ENCODE measurements at places on chromosomes 1 and 21. TPM values are rescaled to one million over a fixed set of nuclear protein-coding genes. Genes with fewer than 3 reads are reported as not detected.

GRCh38 chr1:76289692-76290091 is 215.1 kb downstream of the ST6GALNAC3 start:
- no peak for DNase-seq

DNA sequence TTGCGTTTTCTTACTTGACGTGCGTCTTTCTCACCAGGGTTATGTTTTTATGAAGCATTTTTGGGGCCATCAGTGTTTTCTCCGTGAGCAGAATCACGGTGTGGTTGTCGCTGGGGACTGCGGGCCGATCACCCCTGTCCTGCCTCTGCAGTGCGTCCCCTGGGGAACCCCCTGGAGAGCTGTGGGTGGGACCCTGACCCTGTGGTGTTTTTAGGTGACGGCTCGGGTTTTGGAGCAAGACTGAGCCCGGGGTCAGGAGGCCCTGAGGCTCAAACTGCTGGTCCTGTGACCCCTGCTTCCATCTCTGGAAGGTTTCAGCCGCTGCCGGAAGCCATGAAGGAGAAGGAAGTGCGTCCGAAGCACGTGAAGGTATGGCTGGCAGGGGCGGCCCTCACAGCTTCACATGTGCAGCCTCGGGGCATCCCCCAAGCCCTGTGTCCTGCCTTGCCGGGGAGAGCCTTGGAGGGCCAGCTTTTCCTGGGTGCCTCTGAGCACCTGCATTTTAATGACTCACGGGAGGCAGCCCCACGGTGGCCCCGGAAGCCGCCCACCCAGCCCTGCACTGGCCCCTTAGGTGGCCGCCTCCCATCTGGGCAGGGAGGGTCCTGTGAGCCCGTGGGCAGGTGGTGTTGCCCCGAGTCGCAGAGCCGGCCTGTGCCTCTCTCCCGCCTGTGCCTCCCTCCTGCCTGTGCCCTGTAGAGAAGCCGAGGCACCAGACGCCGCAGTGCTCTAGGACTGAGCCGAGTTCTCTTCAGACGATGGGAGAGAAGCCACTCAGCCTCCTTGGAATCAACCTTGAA is 36.7 kb upstream of the DIP2A start:
- peak; percentile 57 for DNase-seq

Gene C1orf105
- total RNA-seq, result 2.9 TPM

Gene CITED4
- total RNA-seq, result 19.4 TPM

GRCh38 chr1:10338047-10338446 is 60.8 kb upstream of the PGD start:
- DNase-seq, result peak; percentile 27

DNA sequence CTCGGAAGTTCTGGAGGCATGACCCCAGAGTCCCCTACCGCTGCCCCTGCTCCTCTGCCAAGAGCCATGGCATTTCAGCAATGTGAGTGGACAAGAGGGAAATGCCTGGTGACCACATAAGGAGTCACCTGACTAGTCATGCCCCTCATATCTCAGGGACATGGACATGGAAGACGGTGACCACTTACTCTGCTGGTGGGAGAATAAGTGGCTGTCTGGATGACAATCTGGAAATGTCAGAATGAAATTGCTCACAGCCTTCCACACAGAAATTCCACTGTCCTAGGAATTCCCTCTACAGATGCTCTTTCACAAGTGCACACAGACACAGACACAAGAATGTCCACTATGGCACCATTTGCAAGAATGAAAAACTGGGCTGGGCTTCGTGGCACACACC is 24.3 kb upstream of the PLEKHG5 start:
- DNase-seq, result no peak

DNA sequence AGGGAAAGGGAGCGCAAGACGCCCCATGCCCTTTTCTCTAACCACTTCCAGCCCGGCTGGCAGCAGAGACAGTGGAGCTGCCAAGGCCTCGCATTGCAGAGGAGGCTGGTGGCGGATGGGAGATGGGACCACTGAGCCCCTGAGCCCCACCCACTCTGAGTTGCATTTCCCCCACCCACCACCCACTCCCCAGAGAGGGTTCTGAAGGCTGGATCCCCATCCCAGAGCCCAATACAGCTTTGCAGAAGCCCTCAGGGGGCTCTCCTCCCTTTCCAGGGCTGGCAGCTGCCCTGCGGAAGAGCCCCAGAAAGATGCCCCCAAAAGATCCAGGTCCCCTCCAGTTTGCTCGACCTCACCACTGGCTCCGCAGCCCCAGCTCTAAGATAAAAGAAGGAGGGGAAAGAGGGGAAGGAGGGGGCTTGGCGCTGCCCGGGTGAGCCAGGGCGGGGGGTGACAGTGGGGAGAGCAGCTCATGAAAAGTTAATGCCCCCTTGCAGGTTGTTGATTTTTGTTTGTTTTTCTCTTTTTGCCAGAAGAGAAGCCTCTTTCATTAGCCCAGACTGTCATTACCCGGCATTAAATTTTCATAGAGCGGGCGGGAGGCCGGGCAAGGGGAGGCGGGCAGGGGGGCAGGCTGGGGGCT is 38.4 kb upstream of the CASZ1 start:
- no peak for DNase-seq

DNA sequence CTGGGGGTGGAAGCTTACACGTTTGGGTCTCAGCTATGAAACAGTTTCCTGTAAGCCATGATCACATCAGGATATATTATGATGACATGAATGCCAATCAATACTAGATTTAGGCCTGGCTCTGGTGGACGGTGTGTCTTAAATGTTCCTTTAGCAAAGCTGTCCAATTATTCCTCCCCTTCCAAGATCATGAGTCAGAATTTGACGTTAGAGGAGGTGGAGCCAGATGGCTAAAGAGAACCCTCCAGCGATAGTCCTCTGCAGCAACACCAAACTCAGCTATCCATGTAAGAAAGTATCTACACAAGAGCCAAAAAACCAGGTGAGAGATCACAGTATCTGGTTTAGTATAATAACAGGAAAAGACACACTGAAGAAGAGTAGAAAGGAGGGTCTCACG is 47.8 kb downstream of the PACC1 start:
- no peak for DNase-seq

Gene VWA5B1
- 0.12 TPM for total RNA-seq

DNA sequence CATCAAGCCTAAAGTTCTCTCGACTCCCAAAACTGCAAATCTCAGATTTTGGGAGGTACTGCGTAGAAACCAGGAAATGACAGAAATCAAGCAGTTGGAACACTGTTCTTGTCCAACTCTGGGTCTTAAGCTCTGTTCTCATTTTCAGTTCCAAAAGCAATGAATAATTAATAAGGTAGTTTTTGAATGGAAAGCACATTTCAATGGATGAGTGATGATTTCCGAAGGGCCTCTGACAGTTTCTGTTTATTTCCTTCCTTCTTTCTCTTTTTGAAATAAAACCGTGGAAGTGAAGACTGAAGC is 20.9 kb upstream of the TARBP1 start:
- no peak for DNase-seq

Gene FAM3B
- 0.26 TPM for total RNA-seq

Gene NLRP3
- total RNA-seq, result 0.62 TPM

DNA sequence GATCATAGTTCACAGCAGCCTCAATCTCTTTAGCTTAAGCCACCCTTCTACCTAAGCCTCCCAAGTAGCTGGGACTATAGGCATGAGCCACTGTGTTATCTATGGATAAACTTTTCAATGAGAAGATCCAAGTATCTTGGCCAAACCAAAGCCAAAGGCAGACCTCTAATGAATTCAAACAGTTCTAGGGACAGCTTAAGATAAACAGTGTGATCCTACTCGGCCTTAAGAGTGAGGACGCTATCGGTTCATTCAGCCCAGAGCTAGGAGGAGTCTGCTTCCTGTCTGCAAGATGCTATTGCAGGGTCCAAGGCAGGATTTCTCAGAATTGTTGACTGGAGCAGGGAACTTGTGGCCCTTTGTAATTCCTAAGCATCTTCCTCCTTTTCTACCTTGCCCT is 368.7 kb downstream of the ST6GALNAC3 start:
- no peak for DNase-seq

DNA sequence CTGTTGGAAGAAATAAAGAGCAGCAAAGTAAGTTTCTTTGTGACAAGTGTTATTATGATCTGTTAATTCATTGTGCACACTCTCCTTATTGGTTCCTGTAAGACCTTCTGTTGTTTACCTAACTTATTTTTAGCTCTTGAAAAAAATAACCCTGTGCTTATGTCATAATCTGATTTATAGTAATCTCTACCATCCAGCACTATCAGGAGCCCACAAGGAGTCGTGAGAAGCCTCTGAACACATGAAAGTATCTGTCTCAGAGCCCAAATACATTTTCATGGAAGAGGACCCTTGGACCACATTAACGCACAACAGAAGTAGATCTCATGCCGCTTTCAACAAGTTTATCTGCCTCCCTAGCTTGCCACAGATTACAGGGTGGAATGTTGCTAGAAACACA is 45.8 kb downstream of the CENPF start:
- no peak for DNase-seq

GRCh38 chr1:58857680-58858673 is 74.1 kb upstream of the JUN start:
- no peak for DNase-seq

DNA sequence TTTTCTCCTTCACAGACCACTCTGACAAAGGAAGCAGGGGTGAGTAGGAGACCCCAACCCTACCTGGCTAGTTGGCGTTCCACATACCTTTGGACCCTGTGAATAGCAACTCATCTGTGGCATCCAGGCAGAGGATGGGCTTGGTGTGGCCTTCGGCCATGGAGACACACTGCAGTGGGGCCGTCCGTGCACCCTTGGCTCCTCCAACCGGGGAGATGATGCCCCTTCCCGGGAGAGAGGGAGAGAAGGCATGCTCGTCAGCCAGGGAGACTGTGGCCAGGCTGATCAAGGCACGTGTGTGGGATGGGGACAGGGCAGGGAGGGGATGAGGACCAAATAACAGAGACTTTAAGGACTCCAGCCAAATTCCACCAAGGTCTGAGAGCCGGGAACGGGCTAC is 42.6 kb downstream of the KIF21B start:
- no peak for DNase-seq

DNA sequence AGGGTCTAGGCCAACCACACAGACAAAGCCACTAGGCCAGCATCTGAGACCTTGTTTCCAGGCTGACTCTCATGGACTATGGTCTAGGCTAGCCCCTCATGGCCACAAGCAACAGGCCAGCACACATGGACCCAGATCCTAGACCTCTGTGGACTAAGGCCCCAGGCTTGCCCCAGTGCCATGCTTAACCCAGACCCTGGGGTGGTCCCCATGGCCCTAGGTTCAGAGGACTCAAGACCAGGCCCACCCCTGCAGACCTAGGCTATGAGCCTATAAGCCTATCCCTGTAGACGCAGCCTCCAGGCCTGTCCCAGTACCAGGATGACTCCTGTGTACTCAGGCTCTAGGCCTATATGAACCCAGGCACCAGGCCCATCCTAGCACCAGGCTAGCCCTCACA is 1.9 kb upstream of the OR14A2 start:
- no peak for DNase-seq

DNA sequence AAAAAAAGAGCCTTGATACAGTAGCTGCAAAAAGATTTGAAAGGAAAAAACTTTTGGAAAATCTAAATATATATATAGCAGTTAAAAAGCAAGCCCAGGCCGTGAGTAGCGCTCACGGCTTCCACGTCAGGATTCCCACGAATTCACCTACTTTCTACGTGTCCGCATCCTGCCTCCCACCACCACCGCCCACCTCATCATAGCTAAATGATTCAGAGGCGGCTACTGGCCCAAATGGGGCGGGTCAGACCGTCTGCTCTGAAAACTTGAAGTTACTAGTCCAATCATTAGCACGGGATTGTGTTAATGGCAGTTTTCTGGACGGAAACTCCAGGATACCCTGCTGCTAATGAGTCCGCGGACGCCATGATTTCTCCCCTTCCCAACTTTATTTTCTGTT is 1.3 kb upstream of the CCSAP start:
- DNase-seq, result no peak

Gene ORC1
- 0.19 TPM for total RNA-seq

- DNase-seq, result no peak
These were observed 81.7 kb upstream of the ATP1B1 start for GRCh38 chr1:169024800-169025271.

Gene FCGR3A
- total RNA-seq, result 1.8 TPM

GRCh38 chr1:18874600-18874999 is 15.1 kb upstream of the TAS1R2 start:
- no peak for DNase-seq

Gene PODN
- total RNA-seq, result 9.4 TPM

GRCh38 chr1:152034654-152035538 is 1.9 kb downstream of the S100A11 start:
- DNase-seq, result no peak

GRCh38 chr1:153337980-153338853 is 10.4 kb downstream of the PGLYRP4 start:
- no peak for DNase-seq

GRCh38 chr1:48000883-48001282 is 3.7 kb upstream of the TRABD2B start:
- no peak for DNase-seq

- DNase-seq, result no peak
These were observed 184.8 kb upstream of the COA6 start for GRCh38 chr1:234188454-234188792.

GRCh38 chr1:196550731-196551130 is 57.5 kb downstream of the KCNT2 start:
- DNase-seq, result no peak

Gene CYP4A11
- total RNA-seq, result not detected

GRCh38 chr1:12436817-12437599 is 181.0 kb downstream of the DHRS3 start:
- no peak for DNase-seq

Gene RAB7B
- total RNA-seq, result 0.17 TPM

DNA sequence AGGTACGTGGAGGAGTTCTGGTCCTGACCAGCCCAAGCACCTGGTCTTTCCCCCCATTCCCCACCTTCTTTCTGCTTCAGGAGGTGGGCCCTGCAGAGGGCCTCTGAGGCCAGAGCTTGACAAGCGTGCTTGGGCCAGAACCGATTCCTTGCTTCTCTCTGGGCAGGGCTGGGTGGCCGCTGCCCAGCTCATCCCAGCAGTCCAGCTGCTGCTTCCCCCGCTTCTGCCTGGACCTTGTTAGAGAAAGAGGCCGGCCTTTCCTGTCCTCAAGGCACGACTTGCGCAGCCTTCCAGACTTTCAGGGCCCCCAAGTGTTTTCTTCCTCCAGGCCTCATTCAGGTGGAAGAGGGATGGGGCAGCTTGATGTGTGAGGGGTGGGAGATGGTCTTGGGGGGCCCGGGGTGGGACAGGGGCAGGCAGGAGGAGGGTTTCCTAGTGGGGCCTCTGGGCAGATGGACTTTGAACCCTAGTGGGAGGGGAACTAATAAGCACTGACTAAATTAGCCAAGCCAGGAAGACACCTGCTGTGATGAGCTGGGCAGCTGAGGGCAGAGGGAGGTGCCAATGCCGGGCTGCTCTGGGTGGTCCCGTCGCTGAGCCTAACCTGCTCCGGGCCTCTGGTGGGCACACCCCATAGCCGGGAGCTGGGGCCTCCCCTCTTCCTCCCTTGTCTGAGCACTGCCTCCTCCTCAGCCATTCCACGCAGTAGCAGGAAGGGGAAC is 36.5 kb downstream of the ARHGEF10L start:
- DNase-seq, result no peak

DNA sequence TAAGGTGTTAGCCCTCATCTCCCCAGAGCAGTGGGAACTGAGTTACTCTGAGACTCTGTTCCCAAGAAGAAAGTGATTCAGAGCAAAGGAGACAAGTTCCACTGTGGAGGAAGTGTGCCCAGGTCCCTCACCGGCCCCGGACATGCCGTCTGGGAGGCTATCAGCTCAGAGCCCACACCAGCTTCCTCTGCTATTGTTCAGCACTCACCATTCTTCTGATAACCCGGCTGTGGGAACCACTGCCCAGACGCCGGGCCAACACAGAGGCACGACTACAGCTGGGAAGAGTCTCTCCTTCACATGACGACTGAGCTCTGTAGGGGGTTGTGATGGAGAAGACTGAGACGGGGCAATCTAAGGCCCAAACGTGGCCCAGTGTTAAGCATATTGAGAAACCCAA is 34.2 kb upstream of the GJA5 start:
- no peak for DNase-seq

Gene CDC7
- 0.40 TPM for total RNA-seq

Data from psoas muscle (tissue), 8 donors.